Stimulated activated naive CD4-positive, alpha-beta T cell (primary cell): ENCODE measurements at places on chromosomes 12 and 14.

DNA sequence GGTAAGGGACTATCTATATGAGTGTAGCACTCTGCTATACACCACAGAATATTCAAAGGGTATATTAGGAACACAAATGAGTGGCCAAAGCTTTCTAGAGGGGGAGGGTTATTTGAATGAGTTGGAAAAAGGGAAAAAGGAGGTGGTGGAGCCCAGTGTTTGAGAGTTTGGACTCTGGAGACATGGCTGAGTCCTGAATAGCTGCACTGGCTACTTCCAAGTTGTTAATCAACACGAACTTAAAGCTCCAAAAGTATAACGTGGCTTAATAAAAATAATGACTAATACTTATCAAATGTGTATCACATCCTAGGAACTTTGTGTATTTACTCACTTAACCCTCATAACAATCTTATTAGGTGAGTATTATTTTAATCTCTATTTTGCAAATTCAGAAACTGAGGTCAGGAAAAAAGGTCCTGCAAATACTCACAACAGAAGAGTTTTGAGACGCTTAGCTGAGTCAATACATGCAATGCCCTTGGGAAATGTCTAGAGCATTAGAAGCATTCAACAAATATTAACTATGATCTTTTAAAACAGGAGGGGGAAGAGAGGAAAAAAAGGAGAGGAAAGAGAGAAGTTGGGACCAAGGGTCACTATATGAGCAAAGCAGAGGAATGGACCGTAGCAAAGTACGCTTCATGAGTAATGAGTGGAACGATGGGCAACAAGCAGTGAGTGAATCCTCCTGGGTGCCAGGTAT is 189.5 kb upstream of the HMGA2 start:
- no peak for DNase-seq

- DNase-seq = no peak
Observed at GRCh38 chr12:64091186-64091585, 130.9 kb downstream of the KICS2 start.

- DNase-seq = no peak
Observed at GRCh38 chr14:54698966-54699530, 132.1 kb downstream of the SAMD4A start.

DNA sequence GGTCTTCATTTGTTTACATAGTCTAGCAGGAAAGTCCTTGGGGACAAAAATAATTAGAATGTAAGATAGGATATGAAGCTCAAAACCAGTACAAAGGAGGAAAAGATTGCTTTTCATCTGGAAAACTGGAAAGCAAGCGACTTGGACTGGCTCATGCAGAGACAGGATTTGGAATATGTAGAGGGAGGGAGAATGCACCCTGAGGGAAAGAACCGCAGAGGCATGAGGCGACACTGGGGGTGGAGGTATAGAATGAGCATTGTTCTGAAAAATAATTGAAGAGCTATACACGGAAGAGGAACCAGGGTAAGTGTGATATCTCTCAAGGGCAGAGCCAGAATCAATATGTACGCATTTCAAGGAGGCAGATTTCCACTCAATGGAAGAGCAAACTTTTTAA is 85.5 kb downstream of the PLEKHG3 start:
- no peak for DNase-seq

- DNase-seq = no peak
Observed at GRCh38 chr12:52518574-52519386, 1.4 kb downstream of the KRT5 start.

DNA sequence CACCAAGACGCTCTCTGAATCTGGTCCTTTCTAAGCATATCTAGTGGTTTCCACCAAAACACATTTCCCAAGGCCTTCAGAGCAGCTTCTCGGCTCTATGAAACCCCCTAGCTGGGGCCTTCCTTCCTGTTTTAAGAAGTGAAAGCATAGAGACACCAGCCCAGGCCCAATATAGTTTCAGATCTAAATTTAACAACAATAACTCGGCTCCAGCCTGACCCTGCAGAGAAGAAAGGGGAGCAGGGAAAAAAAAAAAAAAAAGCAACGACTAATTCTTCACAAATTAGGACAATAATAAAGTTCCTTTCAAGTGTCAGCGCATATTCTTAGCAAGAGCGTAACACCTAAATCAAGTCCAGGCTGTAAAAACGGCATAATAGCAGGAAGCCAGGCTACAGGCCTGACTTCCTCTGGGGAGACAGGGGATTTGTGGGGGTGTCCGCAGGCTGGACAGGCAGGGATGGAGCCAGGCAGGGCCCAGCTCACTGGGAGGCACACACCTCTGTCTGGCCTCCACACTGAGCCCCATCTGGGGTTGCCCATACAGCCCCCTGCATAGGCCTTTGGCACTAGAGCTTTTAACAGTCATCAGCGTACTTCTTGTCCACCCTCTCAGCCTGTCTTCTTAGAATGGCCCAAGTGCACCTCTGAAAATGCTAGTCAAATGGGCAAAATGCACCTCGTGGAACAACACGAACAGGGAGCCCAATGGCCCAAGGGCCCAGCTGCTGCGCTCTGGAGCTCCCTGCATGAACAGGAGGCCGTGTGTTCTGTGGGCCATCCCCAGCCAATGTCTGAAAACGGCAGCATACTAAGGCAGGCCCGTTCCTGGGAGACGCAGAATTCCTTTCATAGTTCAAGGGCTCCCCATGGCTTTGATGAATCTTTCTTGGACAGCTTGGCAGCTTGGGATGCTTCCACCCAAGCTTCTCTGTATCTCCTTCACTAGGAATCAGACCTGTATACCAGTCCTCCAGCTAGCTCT is 772.9 kb downstream of the MED13L start:
- DNase-seq = no peak

DNA sequence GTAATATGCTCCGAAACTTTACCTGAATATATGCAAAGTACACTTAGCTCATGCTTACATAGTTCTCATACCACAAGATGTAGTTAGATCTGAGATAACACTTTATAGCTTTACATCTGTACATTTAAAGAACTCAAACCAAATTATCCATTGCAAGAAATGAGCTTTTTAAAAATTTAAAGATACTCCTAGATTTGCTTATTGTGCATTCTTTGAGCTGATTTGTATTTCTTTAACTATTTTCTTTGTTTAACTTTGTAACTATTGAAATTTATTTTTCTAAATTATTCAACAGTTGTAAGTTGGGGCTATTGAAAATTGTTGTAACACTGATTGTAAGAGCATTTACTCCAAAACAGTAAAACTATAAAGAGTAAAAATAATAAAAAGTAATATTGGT is 340.2 kb upstream of the NOVA1 start:
- DNase-seq = no peak

DNA sequence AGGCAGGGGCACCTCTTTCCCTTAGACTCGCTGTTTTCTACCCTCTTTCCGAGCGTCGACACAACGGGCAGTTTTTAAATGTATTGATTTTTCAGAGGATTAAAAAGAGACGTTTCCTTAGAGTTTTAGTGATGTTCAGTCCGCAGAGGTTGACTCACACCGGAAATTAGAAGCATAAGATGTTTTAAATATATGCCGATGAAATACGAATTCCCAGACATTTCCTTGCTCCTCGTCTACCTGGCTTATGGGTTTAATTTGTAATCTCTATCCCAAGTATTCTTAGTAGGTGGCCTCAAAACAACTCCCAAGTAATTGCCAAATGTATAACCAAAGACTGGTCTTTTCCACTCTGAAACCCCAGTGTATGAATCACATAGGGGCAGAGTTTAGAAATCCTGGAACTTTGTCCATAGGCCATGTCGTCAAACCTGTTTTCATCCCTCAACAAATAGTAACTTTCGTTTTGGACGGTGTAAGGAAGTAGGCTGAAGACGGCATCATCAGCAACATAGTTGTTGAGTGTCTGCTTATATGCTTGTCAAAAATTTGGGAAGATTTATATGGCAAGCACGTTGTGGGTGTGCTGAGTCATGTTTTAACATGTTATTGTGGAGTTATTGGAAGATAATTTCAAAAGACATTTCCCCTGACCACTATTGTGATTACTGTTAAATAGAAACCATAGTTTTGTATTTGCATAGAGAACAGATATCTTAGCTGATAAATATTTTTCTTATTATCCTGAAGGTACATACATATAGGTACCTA is 824 bp downstream of the TBK1 start:
- DNase-seq = peak; percentile 45

DNA sequence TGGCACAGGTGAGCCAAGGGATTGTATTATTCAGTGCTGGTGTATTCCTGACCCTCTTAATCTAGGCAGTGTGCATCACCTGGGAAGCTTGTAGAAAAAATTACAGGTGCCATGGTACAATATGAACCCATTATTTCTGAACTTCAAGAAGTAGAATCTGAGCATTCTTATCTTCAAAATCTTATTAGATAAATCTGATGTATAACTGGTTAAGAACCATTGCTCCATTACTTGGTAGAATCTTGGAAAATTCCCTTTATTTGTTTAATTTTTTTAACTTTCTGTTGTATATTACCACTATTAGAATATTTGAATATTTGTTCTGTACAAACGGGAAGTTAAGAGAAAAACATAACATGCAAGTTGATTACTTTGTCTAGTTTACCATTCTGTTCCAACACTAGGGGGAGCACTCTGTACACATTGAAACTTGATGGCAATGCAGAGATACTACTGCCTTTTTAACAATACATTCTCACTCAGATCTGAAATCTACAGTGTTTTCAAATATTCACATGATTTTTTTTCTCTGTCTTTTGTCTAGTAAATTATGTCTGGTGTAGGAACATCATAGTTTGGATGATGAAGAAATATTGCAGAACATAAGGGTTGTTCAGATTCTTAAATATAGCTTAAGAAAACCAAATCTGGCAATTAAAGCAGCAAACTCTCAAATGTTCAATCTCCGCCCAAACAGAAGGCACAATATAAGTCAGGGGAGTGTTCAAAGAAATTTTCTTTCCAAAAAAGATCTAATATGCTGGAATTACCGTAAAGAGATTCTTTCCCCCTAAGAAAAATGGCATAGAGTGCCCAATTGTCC is 196.6 kb downstream of the PCNX1 start:
- peak; percentile 35 for DNase-seq

DNA sequence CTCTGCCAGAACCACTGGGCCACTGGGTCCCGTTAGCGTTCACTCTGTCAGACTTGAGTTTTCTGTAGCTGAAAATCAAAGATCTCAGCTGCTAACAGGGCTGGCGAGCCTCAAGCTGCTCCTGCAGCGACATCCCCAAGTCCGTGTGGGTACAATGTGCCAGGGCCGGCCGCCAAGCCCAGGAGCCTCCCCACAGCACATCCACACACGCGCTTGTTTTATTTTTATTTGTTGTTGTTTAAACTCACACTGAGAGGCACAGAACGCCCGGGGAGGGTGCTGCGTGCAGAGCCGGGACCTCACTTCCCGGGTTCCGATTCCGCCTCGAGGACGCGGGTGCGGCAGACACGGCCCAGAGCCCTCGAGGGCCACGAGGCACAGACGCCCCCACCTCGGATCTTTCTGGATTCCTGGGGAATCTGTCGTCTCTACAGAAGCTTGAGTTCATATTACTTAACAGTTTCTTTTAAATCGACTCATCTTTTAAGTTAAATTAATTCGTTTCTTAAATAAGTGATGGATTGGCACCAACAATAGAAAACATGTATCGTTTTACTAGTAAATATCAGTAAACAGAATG is 9.3 kb downstream of the GALNT9 start:
- DNase-seq = no peak

DNA sequence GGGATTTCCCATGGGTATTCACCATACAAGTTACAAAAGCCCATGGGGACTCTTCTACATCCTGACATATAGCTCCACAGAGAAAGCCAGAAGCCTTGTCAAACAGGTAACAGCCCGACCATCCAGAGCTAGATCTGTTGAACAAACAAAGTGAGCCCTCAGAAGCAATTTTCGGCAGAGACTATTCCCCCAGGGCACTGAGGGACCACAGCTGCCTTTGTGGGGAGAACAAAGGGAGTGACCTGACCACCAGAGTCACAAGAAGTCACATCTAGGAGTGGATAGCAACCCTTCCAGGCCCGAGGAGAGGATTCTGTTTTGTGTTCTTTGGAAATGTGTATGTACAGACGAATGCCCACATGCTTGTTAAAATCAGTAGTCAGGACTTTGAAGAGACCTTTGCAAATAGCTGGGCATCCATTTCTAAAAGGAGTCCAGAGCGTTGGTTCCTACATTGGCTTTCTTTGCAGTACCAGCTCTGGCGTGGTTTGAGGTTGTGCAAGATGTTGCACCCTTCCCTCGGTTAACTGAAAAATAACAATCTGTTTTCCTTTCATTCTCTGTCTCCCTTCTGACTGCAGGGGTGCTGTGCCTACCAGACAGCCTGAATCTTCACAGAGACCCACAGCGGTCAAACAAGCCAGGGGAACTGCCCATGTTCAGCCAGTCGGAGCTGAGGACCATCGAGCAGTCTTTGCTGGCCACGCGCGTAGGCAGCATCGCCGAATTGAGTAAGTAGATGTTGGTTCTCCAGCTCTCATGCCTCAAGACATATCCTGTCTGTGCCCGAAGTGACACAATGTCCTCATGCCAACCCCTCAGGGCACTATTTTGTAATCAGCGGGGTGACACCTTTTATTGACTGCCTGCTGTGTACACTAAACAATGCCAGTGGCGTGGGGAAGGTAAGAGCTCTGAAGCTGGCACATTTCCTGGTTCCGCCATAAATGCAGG is 165.4 kb upstream of the PWP1 start:
- DNase-seq = no peak

DNA sequence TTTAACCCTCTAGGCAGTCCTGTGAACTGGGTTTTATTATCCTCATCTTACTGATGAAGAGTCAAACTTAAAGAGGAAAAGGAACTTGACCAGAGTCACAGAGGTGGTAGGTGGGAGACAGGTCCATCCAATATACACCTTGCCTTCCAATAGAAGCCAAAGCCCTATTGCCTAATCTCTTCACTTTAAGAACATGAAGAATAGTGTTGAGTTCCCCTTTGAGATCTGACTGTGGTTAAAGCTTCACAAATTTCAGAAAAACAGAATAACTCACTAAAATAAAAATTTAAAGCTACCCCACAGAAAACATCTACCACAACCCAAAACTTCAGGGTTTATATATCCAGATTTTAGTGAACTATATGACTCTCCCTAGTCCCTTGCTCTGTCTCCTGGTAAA is 115.4 kb downstream of the ETV6 start:
- no peak for DNase-seq

DNA sequence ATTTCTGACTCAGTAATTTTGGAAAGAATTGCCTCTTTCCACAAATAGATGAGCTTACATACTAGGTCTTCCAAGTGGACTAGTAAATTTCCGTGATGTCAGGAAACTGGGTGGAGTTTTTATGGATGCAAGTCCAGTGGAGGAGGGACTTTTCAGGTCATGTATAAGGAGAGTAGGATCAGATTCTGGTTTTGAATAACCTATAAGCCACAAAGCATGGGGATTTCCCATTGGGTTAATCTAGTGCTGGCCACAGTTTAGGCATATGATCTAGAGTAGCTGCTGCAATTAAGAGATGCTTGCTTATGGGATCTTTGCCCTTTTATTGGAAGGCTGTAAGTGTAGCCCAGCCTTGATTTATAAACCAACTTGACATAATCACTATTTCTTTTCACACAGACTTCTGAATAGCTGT is 33.8 kb downstream of the STK38L start:
- DNase-seq = no peak

DNA sequence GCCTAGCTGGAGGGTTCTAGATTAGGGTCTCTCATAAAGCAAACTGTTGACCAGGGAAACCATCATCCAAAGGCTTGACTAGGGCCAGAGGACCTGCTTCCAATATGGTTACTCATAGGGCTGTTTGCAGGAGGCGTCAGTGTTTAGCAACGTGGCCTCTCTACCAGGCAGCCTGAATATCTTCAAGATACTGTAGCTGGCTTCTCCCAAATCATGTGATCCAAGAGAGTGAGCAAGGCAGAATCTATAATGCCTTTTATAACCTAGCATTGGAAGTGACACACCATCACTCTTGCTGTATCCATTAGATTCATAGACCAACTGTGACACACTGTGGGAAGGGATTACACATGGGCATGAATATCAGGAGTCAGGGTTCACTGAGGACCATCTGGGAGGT is 17.3 kb downstream of the TPH2 start:
- DNase-seq = no peak
